Hypothalamus (tissue), 51 donors: ENCODE measurements at places on chromosomes 2 and 18.
A peak's percentile ranks its signal among the peaks of the same experiment; 100 is the strongest.

- DNase-seq: no peak
Measured at GRCh38 chr2:194698012-194698411, 959.0 kb upstream of the SLC39A10 start.

- DNase-seq: no peak
Measured at GRCh38 chr2:101113441-101114267, 37.5 kb downstream of the TBC1D8 start.

DNA sequence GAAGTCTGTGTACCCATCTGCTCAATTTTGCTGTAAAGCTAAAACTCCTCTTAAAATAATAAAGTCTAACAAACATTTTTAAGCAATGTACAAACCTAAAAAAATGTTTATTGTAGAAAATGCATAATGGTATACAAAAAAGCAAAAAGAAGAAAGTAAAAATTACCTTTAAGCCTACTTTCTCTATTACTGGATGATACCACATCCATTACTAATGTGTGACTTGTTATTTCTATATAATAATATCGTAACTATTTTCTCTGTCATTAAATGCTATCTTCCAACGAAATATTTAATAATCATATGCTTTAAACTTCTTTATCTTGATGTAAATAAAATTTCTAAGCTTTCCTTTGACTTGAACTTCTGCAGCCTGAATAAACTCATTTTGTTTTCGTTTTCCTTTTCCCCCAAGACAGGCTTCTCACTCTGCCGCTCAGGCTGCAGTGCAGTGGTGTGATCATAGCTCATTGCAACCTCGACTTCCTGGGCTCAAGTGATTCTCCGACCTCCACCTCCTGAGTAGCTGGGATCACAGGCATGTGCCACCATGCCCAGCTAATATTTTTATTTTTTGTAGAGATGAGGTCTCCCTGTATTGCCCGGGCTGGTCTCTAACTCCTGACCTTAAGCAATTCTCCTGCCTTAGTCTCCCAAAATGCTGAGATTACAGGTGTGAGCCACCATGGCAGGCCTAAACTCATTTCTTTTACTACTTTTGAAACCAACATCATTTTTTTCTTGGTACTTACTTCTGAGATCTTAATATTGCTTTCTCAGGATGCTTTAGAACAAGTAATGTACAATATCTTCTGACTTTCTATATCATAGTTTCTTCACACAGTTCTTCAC is 18.1 kb upstream of the DNAH7 start:
- DNase-seq: no peak

DNA sequence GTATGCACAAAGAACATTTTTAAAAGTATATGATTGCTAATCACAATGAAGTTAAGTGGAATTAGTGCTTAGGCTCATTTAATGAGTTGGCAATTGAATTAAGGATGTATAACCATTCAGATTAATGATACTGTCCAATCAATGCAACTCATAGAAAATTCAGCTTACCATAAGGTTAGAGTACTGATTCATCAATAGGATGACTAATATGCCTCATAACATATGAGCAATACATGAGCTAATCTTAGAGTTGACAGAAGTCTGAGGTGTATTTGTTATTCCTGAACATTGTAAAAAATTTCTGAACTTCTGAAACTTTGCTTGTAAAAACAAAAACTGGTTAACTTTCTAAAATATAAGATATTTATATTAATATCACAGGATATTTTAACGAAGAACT is 118.3 kb upstream of the NETO1 start:
- DNase-seq: no peak

GRCh38 chr18:3055186-3055728 is 42.3 kb upstream of the LPIN2 start:
- DNase-seq: no peak

DNA sequence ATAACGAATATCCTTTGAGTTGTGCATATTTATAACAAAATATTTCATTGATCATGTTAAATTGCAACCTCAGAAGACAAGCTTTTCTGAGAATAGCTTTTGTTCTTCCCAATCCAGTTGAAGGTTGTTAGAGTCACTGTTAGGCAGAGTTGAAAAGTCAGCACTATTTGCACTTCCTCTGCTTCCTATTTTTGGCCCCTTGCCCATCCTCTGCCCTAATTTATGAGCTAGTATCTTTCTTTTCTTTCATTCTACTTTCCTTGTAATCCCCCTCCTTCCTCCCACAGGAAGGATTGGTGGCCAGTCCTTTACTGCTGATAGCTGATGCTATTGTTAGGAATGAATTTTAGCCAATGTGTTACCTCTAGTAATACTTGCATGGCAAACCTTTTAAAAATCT is 4.9 kb downstream of the RALB start:
- no peak for DNase-seq

DNA sequence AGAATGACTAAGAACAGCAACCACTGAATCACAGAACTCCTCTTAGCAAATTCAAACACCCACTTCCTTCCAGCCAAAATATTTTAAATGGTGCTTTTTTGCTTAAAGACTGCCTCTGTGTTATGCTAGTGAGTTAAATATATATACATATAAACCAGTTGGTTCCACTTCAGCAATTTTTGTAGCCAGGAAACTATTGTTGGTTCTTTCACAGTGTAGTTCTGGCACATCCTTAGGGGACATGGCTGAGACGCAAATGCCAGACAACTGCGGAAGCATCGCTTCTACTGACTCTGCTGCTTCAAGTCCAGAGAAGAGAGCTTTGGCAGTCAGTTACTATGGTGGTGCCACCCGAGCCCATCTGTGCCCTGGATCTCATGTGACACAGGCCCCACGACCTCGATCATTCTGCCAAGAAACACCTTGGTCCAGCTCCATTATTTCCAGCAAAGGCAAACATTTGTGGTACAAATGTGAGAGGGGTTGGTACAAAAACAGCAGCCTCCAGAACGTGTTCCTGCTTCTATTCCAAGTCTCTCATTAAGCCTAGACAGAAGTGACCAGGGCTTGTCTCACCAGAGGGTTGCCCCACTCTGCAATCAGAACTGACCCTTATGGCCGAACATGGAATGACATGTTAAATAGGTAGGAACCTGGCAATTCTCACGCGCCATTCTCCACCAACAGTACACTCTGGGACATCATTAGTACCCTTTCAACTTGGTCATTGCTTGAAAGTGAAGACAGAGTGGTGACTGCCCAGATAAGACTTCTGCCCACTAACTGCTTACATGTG is 117.8 kb upstream of the NRP2 start:
- no peak for DNase-seq

DNA sequence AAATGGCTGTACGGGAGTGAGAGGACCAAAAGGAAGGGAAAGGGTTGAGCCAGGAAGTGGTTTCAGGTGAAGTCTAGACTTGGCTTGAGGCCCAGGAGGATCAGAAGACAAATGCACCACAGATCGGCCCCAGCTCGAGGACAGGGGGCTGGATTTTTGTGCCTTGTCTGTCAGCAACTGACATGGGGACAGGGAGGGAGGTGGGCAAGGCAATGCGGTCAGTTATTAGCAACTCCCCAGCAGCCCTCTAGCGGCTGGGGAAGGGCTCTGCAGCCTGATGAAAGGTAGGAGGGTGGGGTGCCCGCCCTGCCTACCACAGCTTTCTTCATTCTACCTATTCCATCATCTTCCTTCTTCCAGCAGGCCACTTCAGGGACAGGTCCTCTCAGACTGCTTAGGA is 50.0 kb downstream of the CPO start:
- DNase-seq: no peak

GRCh38 chr2:47198985-47199451 is 43.9 kb upstream of the STPG4 start:
- no peak for DNase-seq

GRCh38 chr2:174341293-174341994 is 6.7 kb downstream of the SP9 start:
- peak; percentile 79 for DNase-seq

GRCh38 chr2:172048508-172049503 is 36.5 kb upstream of the DLX1 start:
- no peak for DNase-seq

DNA sequence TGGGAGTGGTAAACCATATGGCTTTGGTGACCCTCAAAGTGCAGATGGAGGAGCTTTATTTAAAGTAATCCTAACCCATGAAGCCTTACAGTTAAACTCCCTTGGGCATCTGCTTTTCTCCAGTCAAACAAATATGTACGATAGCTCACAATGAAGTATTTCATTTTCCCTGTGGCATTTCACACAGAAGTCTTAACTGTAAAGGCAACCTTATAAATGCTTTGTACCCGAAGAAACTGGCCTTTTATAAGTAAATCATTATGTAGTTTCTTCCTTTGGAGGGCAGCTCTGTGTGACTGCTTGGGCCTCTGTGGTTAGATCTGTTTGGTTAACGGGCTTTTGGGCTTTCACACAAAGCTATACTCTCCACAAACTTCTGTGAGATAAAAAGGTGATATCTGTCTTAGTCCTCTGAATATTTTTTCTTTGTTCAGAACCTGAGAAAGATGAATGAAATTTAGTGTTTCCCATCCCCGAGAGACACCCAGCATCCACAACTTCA is 46.6 kb downstream of the SCN1A start:
- DNase-seq: no peak

- no peak for DNase-seq
Measured at GRCh38 chr2:70030724-70031420, 56.4 kb upstream of the PCBP1 start.

DNA sequence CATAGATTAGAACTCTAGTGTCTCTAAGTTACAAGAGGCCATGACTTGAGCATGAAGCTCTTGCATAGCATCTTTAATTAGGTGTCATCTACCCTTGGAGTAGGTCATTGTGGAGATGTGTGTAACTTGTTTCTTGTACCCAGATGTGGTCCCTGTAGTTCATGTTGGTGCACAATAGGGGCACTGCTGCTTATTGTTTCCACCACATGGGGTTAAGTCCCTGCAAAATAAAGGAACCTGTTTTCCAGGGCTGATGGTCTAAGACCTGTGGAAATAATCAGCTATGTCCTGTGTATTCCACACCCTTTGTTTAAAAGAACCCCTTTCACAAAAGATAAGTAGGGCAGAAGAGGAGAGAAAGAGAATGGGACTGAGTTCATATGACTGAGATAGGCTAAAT is 28.6 kb downstream of the ASXL3 start:
- DNase-seq: no peak

DNA sequence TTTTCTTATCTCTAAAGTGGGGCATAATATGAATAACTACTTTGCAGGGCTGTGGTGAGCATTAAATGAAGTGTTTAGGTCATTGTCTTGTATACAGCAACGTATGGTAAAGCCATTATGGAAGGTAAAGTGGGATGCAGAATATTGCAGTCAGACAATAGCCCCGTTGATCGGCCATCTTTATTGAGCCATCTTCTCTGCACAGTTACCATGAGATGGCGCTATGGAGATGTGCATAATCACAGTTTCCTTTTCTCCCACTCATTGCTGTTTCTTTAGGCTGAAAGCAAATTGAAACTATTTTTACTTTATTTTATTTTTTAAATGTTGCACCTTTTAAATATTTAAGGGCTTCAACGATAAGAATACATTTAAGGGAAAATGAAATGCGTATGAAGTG is 108.9 kb downstream of the THSD7B start:
- no peak for DNase-seq

DNA sequence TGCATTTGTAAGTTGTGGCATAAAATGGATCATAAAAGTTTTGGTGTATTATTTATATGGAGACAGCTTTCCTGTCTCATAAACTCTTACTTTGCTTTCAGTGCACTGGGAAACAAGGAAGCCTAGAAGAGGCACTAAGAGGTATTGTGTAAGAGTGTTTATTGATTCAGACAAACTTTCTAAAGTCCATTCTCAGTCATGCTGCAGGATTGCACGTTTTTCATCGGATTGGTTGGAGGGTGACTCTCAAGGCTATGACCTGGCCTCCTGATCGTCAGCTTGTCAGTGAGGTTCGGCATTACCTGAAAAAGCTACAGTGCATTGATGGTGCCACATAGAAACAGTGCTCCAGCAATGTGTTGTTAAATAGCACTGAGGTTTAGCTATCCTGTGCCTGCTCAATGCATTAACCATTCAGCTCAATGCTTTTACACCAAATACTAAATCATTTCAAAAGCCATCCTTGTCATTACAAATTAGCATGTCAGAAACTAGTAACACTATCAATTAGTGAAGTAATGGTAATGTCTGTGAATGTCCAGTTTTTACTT is 545.5 kb downstream of the CBLN2 start:
- DNase-seq: no peak

DNA sequence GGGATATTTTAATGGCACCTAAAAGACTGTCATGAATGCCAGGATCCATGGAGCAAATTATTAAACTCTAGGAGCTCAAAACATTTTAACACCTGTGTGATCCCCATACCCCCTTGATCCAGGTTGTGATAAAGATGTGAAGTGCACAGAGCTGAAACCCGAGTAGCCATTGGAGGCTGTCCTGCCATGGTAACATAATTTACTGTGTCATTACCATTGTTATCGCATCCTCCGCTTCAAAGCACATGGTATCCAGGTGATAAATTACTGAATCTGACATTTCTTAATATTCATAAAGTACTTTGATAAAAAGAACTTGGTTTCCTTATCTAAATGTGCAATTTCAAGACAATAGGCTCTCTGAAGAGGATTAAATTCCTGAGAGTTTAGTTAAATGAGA is 109.3 kb downstream of the CHST9 start:
- DNase-seq: no peak

GRCh38 chr18:59056706-59057492 is 82.8 kb upstream of the SEC11C start:
- no peak for DNase-seq

GRCh38 chr2:199085261-199085660 is 372.5 kb downstream of the SATB2 start:
- DNase-seq: no peak

GRCh38 chr2:238027591-238028415 is 33.0 kb upstream of the SCLY start:
- no peak for DNase-seq

GRCh38 chr2:23387845-23388244 is 2.9 kb downstream of the KLHL29 start:
- DNase-seq: no peak

GRCh38 chr18:58505181-58505580 is 123.7 kb downstream of the ALPK2 start:
- no peak for DNase-seq

DNA sequence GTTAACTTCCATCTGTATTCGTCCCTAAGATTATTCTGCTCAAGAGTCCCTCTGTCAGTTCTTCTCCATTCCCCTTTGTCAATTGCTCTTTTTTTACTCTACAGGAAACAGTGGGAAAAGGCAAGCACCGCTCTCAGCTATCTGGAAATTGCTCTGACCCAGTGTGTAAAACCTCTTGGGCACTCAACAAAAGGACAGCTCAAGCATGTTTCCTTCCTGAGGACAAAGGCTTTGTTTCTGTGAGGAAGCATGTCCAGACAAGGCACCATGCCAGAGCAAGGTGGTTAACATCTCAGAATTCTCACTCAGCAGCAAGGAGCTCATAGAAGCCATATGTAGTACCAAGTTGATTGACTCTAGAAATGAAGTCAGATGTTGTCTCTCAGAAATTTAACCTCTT is 735.6 kb downstream of the TSN start:
- peak; percentile 2 for DNase-seq

GRCh38 chr2:120852200-120852815 is 116.6 kb downstream of the GLI2 start:
- no peak for DNase-seq

DNA sequence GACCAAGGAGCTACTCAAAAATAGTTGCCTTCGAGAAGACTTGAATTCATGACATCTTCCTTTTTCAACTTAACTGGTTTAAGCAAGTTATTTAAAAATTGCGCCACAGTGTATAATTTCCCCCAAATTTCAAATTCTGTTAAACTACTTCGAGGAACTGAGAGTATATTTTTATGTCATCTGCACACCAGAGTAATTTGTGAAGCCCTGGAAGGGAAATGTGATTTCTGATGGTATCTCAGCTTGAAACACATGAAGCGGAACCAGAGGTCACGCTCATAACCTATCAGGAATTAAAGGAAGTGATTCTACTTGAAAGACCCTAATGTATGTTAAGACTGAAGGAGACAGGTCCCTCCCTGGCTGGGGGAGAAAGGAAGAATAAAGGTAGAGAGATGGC is 33.9 kb upstream of the DARS1 start:
- DNase-seq: no peak
